Cardiac fibroblast (primary cell): ENCODE measurements at places on chromosomes 5 and 9.

DNA sequence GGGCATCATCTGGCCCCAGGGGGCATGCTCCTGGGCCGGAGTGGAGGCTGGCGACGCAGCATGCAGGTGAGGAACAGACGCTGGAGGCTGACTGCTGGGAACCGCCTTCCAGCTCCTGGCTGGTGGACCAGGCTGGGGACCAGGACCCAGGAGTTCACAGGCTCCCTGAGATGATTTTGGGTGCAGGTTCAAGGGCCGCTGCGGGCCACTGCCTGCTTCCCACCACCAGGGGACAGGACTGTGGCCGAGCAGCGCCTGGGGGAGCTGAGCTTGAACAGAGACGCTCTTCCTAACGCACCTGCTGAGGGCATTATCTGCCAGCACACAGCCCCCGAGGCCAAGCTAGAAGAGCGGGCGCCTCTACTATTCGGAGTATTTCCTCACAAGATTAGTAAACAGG lies 132.1 kb upstream of the RAPGEF1 start:
- no peak for DNase-seq

DNA sequence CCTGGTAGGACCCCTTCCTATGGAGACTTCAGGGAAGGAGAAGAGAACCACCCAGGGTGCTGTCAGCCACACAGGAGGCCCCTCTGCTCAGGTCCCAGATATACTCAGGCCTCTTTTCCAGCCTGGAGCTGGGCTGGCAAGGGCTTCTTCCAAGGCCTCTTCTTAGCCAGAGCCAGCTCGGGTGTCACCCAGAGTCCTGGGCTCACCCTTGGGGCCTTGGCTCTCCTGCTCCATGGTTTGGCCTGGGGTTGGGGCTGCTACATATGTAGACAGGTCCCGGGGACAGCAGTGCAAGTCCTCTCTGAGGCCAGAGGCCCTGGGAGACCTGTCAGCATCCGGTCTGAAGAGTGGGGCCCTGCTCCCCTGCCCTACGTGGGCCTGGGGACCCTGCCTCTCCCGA lies 22.8 kb downstream of the PAEP start:
- DNase-seq: no peak

- DNase-seq: no peak
Measured at GRCh38 chr9:107630156-107630555, 140.6 kb upstream of the KLF4 start.

- DNase-seq: peak; percentile 64
Measured at GRCh38 chr5:55694152-55694830, 17.8 kb downstream of the SLC38A9 start.

DNA sequence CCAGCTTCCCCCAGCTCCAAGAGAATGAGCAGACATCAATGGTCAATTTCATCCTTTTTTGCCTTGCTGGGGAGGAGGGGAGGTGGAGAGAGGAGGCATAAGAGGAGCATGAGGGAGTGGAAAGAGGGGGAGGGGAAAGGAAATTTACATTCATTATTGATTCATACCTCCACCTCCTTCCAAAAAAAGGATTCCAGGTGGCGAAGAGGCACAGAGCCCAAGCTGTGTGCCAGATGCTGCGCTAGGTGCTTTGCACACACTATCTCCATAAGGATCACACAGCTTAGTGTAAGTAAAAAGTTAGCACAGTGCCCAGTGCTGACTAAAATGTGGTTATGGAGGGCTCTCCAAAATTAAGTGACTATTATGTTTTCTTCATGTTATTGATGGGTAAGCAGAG lies 11.0 kb downstream of the ASTN2 start:
- DNase-seq: no peak

DNA sequence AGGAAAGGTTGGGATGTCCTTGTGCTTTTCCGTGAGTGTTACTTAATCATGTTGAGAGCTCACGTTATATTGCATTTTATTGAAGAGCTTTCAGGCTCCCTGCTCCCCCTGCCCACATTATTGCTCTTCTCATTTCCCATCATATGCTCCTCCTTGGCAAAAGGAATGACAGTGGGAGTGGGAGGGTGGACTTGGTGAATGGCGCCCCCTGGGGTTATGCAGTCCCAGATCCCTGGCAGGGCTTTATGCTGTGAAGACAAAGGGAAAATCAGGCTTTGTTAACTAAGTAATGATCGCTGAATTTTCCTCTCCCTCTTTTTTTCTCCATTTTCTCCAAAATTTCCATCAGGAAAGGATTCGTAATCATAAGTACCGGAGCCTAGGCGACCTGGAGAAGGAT lies 166.6 kb downstream of the SMARCA2 start:
- DNase-seq: peak; percentile 32
